Nephron progenitor cell (in vitro differentiated cells): ENCODE measurements at places on chromosomes 11 and 22.
A peak's percentile ranks its signal among the peaks of the same experiment; 100 is the strongest.

DNA sequence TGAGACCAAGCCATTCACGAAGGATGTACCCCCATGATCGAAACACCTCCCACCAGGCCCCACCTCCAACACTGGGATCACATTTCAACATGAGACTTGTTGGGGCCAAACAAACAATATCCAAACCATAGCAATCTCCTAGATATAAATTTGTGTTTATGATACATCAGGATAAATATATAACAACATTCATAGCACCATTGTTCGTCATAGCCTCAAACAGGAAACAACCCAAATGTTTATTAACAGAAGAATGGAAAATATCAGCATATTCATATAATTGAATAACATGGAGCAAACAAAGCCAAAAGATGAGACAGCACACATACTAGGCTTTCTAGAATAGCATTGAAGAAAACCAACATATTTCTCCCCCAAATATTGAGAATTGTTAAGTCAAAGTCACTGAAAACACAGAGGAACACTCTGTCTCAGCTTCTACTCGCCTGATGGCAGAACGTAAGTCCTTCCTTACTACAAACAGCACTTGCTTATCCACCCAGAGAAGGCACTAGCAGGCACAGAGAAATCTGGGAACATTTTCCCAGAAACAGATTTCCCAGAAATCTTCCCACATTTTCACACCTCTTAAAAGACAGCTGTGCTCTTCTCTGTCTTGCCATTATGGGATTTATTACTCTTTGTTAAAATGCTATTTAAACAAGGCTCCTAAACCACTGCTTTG lies 8.1 kb upstream of the GDPD4 start:
- no peak for DNase-seq

DNA sequence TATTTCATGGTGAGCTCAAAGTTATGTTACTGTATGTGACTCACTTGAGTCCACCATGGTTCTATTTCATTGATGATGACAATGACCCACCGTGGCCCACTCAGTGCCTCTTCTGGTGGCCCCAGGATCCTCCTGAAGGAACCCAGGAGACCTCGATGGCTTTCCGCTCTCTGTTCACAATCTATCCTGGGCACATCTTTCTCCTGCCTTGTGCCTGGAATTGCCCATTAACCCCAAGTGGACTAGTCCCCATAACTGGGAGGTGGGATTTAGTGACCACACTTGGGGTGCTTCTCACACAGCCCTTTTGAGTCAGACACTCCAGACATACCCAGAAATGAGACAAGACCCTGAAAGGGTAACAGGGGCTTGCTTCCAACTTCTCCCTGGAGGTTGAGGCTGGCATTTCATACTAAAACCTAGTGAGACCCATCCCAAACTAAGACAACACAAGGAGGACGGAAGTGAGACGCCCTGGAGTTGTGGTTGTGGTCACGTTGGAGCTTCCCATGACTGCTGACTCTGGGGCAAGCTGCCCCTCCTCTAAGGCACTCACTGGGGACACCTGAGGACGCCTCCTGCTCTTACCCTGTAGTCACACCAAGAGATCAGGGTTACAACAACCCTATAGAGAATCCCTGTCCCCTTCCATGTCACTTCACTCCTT lies 22.1 kb downstream of the IGLL5 start:
- no peak for DNase-seq

GRCh38 chr11:34977089-34977912 lies 60.9 kb downstream of the PDHX start:
- no peak for DNase-seq

DNA sequence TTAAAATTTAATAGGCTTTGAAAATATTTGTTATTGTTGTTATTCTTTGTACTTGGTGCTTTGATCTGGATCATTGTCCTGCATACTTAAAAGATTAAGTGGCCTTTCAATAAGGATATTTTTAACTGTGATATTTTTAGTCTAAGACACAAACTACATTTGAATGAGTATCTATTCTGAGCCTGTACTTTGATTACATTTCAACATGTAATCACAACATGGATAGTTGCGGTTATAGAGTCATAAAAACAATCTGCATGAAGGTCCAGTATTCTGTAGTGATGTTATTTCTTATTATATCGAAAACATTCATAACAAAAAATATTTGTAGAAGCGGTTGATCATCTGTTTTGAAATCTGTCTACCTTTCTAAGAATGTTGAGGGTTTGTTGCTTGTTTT lies 58.6 kb downstream of the HIPK3 start:
- no peak for DNase-seq

GRCh38 chr11:118295199-118295598 lies 9.3 kb upstream of the CD3E start:
- DNase-seq = no peak

- peak; percentile 48 for DNase-seq
Measured at GRCh38 chr11:117759305-117759704, 37.7 kb downstream of the DSCAML1 start.

- no peak for DNase-seq
Measured at GRCh38 chr11:69525516-69526452, 44.3 kb downstream of the LINC01488 start.

GRCh38 chr11:1349327-1350041 lies 40.1 kb upstream of the TOLLIP start:
- DNase-seq = no peak

DNA sequence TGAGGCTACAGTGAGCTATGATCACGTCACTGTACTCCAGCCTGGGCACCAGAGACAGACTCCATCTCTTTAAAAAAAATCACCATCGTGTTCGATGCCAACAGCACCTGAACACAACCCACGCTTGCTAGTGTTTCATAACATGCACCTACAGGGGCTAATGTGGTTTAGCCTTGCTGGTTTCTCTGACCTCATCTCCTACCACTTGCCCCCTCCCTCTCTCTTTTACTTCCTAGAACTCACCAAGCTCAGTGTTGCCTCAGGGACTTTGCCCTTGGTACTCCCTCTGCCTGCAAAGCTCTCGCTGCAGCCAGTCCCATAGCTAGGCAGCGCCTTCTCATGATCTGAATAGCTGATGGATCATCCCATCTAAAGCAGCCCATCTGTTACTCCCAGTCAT lies 99.8 kb downstream of the FBXO7 start:
- DNase-seq = no peak

DNA sequence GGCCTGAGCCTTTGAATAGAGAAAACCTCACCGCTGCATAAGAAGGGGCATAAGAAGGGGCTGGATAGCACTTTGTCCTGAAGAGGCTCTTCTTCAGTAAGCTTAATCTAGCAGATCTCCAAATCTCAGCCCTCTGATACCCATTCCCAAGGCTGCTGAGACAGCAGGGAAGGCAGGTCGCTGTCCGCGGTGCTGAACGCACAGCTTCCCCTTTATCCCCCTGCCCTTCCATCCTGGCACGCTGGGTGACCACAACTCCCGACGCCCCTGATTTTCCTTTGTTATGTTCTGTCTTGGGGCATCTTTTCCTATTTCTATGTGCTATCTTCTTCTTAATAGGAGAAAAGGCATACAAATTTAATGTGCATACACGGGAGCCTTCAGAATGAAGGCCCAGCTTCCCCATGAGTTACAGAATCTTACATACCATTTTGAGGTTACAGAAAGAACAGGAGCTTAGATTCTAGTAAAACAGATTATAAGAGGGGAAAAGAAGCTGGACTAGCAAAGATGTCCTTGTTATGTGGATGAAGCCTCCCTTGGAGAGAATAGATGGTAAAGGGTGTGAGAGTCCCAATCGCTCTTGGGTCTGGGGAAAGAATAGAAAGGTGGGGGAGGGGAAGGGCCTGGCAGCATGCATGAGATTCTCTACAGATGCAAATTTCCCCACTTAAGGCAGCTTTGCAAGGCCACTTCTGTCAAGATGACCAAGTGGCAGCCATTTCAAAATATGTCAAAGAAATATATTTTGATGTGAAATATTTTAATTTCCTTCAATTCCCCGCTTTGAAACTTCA lies 5.7 kb upstream of the SULT4A1 start:
- DNase-seq = peak; percentile 94

DNA sequence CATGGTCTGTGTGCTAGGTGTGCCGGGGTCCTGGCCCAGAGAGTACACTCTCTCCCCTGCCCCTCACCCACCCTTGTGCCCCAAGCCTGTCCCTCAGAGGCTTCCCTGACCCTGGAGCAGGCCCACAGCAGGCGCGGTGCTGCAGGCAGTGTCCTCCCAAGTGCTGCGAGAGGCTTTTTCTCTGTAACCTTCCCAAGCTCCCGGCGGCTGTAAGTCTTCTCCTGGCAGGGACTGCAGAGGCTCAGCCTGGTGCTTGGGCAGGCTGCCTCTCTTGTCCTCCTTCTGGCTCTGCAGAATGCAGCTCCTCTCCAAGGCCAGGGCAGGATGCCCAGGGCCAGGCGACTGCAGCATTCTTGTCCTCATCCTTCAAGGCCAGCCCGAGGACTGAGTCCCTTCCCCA lies 15.9 kb downstream of the RFPL1 start:
- DNase-seq = no peak

- DNase-seq = no peak
Measured at GRCh38 chr11:79616392-79616851, 175.6 kb upstream of the TENM4 start.

- DNase-seq = peak; percentile 97
Measured at GRCh38 chr22:49305214-49305965, 522.3 kb downstream of the BRD1 start.

GRCh38 chr11:10927538-10927937 lies 69.7 kb upstream of the ZBED5 start:
- DNase-seq = no peak

DNA sequence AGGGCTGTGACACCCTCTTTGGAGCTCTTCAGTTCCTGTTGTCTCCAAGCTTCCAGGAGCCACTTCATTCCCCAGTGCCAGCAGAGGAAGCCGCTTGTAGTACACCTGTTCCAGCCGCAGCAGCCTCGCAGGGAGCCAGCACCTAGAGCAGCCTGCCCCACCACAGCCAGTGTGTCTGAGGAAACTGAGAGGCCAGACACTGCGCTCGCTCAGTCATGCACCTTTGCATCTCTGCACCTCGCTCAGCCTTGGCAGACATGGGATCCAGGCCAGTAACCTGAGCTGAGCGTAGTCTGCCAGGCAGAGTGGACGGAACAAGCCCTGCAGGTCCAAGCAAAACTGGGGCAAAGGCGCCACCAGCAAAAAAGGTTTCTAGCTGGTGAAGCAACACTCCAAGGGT lies 1072.1 kb downstream of the JRKL start:
- peak; percentile 8 for DNase-seq

- DNase-seq = no peak
Measured at GRCh38 chr11:68439355-68440065, 21.0 kb upstream of the PPP6R3 start.

DNA sequence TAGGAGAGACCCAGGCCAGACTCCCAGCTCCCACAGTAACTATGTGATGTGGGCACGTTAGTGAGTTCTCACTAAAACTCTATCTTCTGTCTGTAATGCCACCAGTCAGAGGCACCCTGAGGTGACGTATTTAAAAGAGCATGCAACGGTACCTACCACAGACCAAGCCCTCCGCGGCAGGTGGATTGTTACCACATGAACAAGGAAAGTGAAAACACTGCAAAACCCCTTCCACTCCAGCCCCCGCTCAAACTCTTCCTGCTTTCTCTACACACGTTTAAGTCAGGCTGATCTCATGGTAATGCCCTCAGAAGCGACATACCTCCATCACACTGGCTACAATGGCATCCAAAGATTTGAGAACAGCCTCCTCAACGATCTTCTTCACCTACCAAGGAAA lies 36.7 kb downstream of the SERPIND1 start:
- DNase-seq = no peak

DNA sequence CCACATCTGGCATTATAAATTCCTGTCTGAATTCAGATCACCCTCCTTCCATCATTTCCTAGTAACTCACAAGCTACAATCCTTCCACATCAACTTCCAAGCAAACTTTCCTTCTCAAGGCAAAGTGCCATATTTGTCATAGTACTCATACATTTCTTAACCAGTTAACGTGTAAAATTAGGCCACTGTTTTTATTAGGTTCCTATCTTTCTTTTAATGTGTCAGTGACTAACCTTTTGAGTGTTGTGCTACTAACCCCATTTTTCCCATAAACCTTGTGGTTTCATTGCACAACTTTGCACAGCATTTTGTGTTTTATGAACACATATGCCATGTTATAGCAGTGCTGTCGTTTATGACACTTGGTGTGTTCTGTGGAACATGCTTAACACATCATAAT lies 90.1 kb downstream of the KIF18A start:
- no peak for DNase-seq

DNA sequence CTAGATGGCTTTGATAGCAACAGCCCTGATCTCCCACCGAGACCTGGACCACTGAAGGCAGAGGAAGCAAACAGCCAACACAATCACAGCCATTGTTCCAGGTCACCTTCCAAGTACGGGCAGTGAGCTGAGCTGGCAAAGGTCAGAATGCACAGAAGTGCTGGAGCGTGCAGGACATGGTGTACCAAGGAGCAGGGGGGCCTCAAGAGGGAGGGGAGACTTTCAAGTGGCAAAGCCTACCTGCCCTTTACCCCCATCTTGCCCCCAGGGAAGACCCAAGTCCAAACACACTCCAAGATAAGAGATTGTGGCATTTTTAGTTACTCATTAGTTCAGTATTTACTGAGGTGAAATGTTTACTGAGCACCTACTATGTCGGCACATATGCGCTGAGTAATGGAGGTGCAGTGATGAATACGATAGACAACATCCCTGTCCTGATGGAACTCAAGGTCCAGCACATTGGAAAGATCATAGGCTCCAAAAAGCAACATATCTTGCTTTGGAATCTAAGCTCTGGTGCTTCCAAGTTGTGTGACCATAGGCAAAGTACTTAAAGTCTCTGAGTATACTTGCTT lies 26.0 kb upstream of the TTC12 start:
- no peak for DNase-seq

GRCh38 chr22:22546490-22546889 lies 12.6 kb downstream of the PRAME start:
- no peak for DNase-seq

DNA sequence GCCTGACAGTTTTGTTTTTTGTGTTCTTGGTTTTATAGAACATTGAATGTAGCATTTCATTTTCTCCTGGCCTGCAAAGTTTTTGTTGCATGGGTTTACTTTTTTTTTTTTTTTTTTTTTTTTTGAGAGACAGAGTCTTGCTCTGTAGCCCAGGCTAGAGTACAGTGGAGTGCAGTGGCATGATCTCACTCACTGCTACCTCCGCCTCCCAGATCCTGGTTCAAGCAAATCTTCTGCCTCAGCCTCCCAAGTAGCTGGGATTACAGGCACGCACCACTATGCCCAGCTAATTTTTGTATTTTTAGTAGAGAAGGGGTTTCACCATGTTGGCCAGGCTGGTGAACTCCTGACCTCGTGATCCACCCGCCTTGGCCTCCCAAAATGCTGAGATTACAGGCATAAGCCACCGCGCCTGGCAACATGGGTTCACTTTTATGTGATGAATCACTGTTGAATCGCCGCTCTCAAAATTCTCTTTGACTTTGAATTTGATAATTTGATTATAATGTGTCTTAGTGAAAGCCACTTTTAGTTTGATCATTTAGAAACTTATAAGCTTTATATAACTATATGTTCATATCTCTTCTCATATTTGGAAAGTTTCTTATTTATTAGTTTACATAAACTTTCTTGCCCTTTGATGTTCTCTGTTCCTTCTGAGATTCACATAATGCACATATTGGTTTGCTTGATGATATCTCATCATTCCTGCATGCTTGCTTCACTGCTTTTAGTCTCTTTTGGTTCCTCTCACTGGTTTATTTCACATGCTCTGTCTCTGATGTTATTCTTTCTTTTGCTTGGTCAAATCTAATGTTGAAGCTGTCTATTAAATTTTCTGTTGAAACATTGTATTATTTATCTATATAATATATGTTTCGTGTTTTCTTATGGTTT lies 589.0 kb upstream of the CNTN5 start:
- no peak for DNase-seq

GRCh38 chr11:7595016-7595866 lies 78.1 kb downstream of the CYB5R2 start:
- no peak for DNase-seq

- peak; percentile 48 for DNase-seq
Measured at GRCh38 chr11:13384908-13385640, 77.9 kb downstream of the BTBD10 start.
